AG04449 (cell line): ENCODE measurements at places on chromosomes 5 and 9.

- no peak for DNase-seq
Observed at GRCh38 chr9:37309136-37309535, 113.4 kb upstream of the GRHPR start.

- no peak for DNase-seq
Observed at GRCh38 chr9:135305546-135306180, 173.9 kb upstream of the PPP1R26 start.

- DNase-seq: no peak
Observed at GRCh38 chr5:95070453-95070852, 214.4 kb downstream of the MCTP1 start.

DNA sequence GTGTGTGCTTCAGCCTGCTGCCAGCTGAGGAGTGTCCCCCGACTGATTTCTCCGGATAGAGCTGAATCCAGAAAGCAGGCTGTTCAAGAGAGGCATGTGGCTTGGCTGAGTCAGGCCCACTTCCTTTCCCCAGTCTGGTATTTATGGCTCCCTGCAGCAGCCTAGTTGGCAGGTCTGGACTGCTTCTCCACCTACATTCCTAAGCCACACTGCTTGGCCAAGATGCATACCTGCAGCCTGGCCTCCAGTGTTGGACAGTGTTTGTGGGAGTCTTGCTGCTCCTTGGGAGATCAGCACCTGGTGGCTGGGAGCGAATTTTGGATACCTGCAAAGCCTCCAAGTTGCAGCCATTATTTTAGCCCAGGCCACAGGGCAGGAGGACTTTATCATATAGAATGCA is 670.8 kb downstream of the ACTL7B start:
- DNase-seq: no peak

DNA sequence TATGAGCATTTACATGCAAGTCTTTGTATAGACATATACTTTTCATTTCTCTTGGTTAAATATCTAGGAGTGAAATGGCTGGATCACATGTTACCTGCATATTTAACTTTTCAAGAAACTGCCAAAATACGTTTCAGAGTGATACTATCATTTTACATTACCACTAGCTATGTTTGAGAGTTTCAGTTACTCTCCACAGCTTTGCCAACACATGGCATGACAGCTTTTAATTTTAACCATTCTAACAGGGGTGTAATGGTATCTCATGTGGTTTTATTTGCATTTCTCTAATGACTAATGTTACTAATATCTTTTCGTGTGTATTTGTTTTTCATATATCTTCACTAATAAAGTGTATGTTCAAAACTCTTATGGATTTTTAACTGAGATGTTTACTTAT is 99.8 kb downstream of the DTWD2 start:
- no peak for DNase-seq

DNA sequence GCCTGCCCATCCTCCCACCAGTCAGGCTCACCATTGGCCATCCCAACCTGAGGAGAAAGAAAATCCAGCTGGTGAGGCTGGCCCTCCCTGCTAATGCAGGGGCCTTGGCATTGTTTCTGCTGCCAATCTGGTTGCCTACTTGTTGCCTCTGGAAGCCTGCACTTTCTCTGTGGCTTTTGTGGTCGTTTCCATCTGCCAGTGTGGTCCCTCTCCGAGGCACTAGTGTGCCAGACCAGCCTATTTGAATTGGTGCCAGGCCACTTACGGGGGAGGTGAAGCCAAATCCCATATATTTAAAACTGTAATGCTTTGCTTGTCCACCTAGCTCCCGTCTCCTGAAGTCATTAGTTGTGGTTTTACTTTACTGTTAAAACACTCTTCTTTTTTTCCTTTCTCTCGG is 213.4 kb upstream of the ADAMTSL1 start:
- DNase-seq: no peak

- no peak for DNase-seq
Observed at GRCh38 chr9:93324191-93324834, 127.2 kb upstream of the FAM120A start.

DNA sequence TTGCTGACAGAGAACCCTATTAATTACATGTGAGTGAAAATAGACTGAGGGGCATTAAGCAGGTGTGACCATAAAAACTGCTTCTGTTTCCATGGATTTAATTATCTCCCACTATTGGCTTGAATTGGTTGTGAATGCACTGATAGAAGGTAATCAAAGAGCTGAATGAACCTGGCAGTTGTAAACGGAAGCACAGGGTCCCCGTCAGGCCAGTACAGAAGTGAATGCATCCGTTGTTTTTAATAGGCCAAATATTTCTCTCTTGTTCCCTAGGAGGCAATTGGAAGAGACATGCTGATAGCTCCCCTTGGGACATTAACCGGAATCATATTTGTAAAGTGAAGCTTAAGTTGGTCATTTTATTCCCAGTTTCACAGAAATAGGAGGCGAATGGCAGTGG is 147.0 kb downstream of the CAVIN4 start:
- no peak for DNase-seq

DNA sequence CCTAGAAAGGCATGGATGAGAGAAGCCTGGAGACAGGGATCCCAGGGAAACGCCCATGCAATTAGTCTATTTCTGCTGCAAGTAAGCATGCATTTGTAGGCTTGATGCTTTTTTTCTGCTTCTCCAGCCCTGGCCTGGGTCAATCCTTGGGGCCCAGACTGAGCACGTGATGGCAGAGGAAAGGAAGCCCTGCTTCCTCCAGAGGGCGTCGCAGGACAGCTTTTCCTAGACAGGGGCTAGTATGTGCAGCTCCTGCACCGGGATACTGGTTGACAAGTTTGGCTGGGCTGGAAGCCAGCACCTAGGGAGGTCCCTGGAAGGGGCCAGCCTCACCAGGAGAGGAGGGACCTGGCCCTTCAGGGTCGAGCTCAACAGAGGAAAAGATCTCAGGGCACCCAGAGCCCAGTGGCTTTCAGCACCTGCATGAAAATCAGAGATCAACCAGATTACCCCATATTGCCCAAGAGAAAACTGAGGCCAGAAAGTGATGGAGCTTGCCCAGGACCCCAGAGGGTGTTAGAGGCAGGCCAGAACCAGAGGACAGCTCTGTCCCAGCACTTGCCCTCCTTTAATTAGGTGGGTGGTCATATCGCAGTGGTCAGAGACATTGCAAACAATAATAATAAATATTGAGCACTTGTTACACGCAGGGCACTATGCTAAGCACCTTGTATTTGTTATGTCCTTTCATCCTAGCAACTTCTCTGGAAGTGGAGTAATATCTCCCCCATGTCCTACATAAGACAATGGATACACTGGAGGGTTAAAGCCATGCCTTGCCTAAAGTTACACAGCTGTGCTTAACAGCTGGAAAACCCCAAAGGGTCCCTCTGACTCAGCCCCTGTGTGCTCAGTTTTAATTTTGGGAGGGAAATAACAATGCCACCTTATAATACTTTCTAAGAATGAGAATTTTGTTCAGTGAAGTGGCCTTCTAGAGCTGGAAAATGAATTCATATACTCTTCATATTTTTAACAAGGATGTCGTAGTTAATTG is 67.1 kb downstream of the KLF4 start:
- no peak for DNase-seq

GRCh38 chr5:127013407-127013806 is 17.0 kb downstream of the MARCHF3 start:
- no peak for DNase-seq

DNA sequence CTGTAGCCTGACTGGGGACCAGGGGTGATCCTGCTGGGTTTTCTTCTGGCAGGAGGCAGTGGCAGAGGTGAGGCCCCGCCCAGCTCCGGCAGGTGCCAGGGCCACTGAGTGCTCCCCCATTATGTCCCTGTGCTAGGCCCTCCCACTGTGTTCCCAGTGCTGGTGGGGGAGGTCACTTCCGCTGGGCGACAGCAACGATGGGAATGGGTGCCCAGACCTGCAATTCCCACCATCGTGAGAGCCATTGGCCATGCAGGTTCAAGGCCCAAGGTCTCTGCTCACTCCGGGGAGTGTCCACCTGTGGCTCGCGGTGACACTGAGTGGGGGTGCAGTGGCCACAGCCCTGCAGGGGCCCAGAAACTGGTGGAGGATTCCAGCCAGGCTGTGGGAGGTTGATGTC is 98.6 kb downstream of the RXRA start:
- DNase-seq: no peak

DNA sequence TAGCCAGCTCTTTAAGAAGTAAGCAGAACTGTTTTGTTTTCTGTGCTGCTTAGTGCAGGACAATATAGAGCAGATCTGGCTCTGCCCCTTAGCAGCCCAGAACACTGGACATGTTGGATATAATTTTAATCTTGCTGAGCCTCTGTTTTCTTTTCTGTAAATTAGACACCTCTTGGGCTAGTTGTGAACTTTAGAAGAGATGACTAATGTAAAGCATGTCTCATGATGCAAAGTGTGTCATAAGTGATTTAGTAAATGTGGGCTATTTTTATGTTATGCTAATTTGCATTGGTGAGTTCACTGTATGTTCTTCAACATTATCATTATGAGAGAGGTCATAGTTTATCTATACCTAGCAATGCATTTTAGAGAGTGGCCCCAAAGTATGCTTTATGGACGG is 156.1 kb upstream of the ADAMTSL1 start:
- no peak for DNase-seq

DNA sequence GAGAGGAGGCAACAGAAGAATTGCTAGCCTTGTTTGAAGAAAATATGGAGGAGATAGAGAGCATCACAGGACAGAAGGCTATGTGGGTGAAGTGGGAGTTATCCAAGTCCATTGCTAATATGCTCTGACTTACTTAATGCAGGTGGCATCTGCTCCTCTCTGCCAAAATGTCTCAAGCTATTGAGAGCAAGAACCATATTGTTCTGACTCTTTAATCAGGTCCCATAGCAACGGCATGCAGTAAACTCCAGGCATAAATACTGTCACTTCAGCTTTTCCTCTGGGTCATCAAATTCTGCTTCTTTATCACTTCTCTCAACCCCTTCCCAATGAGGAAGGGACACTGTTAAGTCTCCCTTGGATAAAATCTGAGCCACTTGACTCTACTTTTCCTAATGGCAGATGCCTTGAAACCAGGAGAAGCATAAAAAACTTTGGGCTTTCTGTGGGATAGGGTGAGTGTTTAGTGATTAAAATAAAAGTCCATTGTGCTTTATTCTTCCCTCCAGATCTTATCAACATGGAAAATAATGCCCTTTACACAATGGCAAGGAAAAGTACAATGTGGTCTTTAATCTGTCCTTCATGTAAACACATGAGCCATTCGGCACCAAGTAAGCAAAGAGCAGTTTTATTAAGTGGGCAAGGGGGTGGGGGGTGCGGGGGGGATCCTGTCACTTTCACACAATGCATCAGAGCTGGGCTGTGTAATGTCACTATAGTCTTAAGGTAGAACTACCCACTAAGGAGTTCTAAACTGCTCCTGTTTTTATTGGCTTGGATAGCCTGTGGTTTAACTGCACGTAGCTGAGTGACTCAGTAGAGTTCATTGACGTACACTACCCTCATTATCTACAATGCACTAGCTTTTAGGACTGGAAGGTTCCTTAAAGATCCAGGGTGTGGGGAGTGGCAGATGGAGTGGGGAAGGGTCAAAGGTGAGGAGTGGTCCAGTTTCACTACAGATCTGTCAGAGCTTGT is 71.0 kb upstream of the TARS1 start:
- peak; percentile 93 for DNase-seq

- no peak for DNase-seq
Observed at GRCh38 chr9:127761491-127761956, 16.9 kb downstream of the SH2D3C start.

GRCh38 chr9:125479846-125480615 is 218.4 kb downstream of the GAPVD1 start:
- DNase-seq: no peak

GRCh38 chr5:59715228-59715627 is 178.3 kb downstream of the PDE4D start:
- no peak for DNase-seq

GRCh38 chr5:131396015-131396414 is 132.2 kb downstream of the CDC42SE2 start:
- DNase-seq: no peak

- DNase-seq: no peak
Observed at GRCh38 chr5:38208782-38209378, 49.5 kb upstream of the EGFLAM start.

DNA sequence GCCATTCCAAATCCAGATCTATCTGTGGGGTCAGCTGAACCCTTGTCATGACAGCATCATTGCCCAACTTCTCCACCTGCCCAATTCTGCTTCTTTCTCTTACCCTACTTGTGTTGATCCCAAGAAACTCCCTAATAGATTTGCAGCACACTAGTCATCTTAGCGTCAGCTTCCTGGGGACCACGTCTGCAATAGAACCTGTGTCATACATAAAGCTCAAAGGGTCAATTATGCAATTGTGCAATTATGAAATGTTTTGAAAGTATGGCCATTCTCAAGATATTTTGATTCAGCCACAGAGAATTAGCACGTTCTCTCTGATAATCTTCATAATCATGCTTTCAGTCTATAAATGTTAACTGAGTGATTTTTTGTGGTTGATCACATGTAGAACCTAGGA is 87.4 kb upstream of the PAPPA start:
- no peak for DNase-seq

DNA sequence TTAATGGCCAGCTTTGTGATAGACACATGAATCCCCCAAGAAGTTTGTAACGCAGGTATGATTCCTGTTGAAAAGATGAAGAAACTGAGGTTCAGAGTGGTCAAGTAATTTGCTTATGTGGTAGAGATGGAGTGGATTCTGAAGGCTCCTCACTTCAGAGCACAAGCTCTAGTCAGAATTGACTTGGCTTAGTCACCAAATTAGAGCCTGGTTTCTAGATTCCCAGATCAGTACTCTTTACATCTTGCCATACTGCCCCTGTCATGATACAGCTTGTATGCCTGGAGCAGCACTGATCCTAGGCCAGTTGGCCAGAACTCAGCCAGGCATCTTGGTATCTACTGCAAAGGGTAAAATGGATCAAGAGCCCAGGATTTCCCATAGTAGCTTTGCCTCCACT is 284.4 kb upstream of the RFX3 start:
- DNase-seq: no peak

GRCh38 chr5:100550531-100551051 is 15.4 kb downstream of the FAM174A start:
- DNase-seq: no peak

GRCh38 chr5:161966564-161966963 is 101.0 kb upstream of the GABRG2 start:
- no peak for DNase-seq

GRCh38 chr9:136399176-136400037 is 563 bp downstream of the SNAPC4 start:
- no peak for DNase-seq

GRCh38 chr9:110897943-110898342 is 140.3 kb downstream of the LPAR1 start:
- DNase-seq: no peak

DNA sequence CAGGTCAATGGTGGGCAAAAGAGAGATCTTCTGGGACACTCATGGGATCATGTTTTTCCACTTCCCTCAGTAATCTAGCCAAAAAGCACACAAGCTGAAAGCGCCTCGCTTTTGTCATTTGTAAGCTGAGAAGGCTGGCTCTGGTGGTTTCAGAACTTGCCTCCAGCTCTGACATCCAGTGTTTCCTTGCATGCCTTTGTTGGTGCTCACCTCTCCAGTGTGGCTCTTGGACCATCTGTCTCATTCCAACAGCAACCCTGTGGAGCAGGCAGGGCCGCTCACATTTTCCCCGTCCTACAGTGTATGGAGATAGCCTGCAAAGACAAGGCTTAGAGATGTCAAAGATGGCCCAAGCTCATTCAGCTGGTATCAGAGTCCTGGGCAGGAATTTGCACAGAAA is 160.8 kb upstream of the KLF4 start:
- peak; percentile 37 for DNase-seq
